ENCODE measurements at places on chromosomes 6 and 20.

DNA sequence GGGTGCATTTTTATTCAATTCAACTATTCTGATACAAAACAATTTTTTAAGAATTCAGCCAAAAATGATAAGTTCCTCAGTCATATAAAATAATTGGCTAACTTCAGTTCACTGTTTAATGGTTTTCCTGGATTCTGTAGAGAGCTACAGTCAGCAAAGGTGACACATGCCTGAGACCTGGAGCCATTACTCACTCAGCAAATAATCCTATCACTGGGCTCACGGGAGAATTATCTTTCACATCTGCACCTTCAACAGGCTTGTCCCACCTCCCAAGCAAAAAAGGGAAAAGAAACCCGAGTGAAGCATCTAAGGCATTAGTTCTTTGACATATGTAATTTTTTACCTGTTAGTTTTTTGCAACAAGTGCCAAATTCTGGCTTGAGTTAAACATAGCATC lies 34.9 kb upstream of the FOXA2 start:
- no peak for DNase-seq

DNA sequence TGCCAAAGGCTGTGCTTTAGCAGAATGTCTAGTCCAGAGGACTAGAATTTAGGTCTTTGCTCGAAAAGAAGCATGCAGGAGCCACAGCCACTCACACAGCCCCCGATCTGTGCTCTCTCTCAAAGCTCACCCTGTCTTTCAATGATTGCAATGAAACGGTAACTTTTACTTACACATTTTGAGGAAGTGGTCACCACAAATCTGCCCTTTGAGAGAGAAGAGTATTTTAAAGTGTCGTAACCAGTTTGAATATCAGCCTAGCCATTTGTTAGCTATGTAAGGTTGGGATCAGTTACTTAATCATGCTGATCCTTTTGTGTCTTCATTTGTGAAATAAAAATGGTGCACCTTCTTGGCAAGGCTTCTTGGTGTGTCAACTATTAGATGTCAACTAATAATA lies 209.0 kb downstream of the TFAP2A start:
- no peak for DNase-seq

DNA sequence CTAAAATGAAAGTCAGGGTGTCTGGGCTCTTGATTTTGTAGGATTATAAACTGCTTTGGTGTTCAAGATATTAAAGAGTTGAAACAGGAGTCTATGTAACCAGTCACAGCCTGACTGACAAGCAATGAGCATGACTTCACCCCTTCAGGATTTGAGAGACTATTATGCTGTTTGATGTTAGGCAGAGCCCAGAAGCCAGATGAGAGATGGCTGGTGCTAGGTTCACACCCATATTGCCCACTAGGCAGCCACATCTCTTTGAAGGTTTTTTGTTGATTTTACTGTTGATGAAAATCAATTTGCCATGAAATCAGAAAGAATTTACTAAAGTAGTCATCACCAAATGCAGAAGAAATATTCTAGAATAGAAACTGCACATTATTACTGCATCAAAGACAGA lies 243.6 kb downstream of the KHDRBS2 start:
- no peak for DNase-seq

GRCh38 chr6:21005816-21006570 lies 471.7 kb downstream of the CDKAL1 start:
- DNase-seq = no peak

DNA sequence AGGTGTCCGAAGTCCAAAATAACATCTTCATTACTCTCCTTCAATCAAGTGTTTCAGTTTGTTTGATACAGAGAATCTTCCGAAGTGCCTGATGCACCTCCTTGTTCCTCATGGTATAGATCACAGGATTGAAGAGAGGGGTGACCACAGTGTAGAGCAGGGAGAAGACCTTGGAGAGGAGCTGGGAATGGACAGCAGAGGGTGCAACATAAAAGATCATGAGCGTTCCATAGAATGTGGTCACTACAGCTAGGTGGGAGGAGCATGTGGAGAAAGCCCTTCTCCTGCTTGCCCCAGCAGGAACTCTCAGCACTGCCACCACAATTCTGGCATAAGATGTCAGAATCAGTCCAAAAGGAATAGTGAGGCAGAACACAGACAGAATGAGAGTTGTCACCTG lies 11.9 kb downstream of the OR12D1 start:
- DNase-seq = no peak

DNA sequence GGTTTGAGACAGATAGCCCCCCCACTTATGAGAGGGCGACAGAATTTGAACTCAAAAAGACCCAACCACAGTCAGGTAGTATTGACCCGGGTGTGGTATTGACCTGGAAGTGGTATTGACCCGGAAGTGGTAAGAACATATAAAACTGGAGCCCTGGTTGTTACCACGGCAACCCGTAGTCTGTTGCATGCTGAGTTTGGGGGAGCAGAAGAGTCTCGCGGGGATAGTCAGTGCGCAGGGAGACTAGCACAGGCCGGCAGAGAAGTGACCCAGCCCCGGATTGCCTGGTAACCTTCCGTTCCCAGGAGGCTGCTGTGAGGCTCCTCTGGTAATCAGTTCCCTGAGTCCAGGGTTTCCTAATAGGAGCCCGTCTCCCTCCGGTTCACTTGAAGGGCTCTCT lies 96.2 kb downstream of the SNX5 start:
- DNase-seq = no peak

DNA sequence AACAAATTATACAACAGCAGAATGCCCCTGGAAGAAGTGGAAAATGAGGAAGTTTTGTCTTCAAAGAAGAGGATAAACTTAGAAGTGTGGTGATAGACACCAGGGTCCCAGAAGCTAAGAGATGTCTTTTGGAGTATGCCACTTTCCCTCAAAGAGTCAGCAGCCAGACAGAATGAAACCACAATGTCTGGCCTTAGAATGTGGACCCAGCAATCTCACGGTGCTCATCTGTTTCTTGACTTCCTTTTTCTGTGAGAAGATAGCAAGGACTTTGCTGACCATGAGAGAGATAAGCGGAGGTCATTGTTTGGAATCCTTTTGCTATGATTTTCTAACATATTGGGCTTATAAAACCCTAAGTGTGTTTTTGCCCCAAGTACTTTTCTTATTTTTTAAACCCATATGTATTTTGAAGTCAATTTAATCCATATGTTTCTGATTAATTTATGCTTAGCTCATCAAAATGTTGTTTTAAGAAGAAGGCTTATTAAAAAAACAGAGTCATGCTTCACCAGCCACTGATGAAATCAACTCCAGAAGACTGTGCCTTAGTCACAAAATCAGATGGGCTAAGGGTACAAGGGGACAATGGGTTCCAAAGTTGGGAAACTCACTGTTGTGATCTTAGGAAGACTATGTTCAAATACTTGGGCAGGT lies 451.2 kb upstream of the JAG1 start:
- no peak for DNase-seq

- DNase-seq = no peak
Observed at GRCh38 chr6:15434263-15434662, 188.4 kb downstream of the JARID2 start.

DNA sequence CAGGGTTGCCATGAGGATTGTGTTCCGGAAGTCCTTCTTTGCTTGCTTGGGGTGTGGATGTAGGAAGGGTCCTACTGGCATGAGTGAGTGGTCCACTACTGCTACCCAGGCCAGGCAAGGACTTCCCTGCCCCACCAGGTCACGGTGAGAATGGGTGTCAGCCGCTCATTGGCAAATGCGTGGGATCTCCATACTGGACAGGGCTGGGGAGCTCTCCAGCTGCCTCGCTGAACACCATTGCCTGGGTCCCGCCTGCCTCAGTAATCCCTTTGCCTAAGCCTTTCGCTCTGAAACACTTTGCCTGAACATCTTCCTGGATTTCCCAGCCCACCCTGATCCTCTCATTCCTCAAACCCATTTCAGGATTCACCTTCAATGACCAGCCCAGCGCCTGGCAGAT lies 59.5 kb downstream of the CTCFL start:
- DNase-seq = no peak

DNA sequence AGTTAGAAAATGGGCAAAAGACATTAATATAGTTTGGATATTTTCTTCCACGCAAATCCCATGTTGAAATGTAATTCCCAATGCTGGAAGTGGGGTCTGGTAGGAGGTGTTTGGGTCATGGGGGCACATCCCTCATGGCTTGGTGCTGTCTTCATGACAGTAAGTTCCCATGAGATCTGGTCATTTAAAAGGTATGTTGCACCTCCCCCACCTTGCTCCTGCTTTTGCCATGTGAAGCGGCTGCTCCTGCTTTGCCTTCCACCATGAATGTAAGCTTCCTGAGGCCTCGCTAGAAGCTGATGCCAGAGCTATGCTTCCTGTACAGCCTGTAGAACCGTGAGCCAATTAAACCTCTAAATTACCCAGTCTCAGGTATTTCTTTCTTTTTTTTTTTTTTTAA lies 16.3 kb upstream of the TMEM14A start:
- no peak for DNase-seq

DNA sequence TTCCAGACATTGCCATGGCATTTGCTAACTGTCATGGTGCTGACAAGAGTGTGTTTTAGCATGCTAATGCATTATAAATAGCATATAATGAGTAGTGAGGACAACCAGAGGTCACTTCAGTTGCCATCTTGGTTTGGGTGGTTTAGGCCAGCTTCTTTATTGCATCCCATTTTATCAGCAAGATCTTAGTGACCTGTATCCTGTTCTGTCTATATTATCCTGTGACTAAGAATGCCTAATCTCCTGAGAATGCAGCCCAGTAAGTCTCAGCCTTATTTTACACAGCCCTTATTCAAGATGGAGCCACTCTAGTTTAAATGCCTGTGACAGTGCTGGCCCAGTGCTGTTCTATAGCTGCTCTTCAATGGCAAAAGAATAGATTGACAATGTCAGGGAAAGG lies 781.0 kb upstream of the ADGRB3 start:
- no peak for DNase-seq

GRCh38 chr6:125194941-125195340 lies 41.4 kb downstream of the TPD52L1 start:
- DNase-seq = no peak

DNA sequence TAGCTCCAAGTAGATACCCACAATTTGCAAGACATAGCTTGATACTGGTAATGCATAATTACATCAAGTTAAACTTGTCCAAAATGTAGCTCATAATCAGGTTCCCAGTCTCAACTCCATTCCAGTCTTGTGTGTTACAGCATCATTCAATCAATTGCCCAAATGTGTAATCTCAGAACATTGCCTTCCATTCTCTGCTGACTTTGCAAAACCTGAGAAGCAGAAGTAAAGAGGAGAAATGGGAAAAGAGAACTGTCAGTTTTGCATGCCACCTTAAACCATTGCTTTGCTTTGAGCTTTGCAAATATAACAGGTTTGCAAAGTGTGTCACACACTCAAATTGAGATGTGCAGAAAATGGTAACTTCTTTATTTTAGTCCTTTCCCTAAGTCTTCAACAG lies 40.3 kb upstream of the CNKSR3 start:
- DNase-seq = no peak

GRCh38 chr20:12255461-12255970 lies 337.8 kb downstream of the BTBD3 start:
- no peak for DNase-seq

DNA sequence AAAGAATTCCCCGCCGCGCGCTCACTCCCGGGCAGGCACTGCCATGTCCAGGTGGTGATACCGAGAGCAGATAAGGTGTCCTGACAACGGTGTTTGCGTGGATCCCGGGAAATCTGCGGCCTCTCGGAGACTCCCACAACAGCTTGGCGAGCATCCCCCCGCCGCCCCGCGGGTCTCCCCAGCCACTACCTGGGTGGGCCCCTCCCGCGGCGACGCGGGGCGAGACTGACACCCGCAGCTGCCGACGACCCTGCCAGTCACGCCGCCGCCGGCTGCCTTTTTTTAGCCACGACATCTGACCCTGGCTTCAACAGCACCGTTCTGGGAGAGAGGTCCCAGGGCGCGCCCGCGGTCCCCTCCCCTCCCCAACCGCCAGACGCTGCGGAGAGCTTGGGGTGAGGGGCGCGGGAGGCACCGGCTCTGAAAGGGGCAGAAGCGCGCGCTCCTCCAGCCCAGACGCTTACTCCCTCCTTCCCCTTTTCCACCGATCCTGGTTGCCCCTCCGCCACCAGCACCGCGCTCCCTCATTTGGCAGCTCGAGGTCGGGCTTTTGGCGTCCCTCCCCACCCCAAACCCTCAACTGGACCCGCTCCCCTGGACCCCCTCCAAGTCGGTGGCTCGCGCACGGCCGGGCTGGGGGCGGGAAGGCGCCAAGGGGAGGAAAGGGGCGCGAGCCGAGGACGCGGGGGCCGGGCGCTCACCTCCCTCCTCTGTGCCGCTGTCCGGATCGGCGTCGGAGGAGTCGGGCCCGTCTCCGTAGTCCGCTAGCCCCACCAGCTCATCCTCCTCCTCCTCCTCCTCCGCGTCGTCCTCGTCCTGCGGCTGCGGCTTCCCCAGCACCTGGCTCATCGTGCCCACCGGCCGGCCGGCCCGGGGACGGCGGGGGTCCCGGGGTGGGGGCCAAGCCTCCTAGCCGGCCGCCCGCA lies 665 bp downstream of the RRAGD start:
- no peak for DNase-seq

GRCh38 chr6:116278854-116279231 lies 887 bp downstream of the TSPYL1 start:
- DNase-seq = no peak

GRCh38 chr6:40933864-40934263 lies 105.2 kb downstream of the UNC5CL start:
- DNase-seq = no peak

GRCh38 chr6:154878871-154879491 lies 116.1 kb upstream of the TIAM2 start:
- no peak for DNase-seq

GRCh38 chr6:88814909-88815308 lies 148.5 kb downstream of the RNGTT start:
- DNase-seq = no peak

- no peak for DNase-seq
Observed at GRCh38 chr20:3237958-3238615, 903 bp downstream of the SLC4A11 start.

DNA sequence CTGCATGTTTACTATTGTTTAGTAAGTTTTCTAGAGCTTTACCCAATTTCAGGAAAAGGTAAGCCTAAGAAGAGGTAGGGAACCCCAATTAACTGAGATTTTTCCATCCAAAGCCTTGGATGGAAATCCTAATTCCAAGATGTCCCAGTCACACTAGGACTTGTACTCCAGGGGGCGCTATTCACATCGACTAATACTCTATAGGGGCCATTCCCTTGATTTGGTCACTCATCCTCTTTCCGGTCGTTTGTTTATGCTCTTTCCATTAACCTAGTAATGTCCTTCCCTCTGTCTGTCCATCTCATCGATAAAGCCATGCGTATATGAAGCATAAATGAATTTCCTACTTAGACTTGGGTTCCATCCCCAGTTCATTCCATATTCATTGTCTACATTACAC lies 80.8 kb upstream of the FUCA2 start:
- no peak for DNase-seq

DNA sequence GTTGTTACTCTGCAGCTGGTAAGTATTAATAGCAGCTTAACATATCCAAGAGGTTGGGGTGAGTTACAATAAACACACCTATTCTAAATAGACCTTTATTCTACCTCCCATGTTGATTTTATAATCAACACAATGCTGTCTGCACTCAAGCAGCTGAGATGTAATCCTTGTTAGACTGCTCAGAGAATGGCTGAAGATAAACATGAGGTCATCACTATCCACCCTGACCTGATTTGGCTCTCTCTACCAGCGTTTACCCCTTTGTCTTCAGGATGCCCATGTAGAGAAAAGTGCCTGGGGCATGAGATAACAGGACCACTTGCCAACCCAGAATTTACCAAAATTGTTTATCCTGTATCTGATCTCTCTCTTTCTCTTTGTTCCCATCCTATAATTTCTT lies 220.7 kb upstream of the DEFB112 start:
- no peak for DNase-seq
